D341Med (cell line): ENCODE measurements at places on chromosomes 13 and 19.

DNA sequence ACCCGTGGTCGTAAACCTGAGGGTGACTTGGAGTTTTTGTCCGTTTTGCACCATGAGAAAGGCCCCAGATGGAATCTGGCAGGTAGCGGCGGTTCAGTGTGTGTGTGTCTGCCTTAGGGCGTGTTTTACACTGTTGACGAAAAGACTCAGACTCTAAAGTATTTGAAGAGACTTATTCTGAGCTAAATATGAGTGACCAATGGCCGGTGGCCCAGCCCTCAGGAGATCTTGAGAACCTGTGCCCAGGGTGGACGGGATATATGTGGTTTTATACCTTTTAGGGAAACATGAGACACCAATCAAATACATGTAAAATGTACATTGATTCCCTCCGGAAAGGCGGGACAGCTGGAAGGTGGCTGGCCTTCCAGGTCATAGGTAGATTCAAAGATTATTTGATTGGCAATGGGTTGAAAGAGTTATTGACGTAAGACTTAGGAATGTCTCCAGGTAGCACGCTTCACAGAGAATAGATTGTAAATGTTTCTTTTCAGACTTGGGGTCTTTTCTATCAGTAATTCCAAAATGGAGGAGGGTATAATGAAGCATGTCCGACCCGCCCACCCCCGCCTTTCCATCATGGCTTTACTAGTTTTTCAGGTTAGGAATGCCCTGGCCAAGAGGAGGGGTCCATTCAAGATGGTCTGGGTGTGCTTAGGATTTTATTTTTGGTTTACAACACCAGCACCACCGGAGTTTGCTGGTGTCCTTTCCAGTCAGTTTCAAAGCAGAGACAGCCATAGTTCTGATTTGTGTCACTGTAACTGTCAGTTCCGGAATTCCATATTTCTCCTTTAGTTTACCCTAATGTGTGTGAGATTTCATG, 1.0 kb upstream of the ZNF529 start:
- DNase-seq: no peak

- DNase-seq: no peak
Measured at GRCh38 chr19:51258165-51259160, 7.6 kb downstream of the SIGLECL1 start.

DNA sequence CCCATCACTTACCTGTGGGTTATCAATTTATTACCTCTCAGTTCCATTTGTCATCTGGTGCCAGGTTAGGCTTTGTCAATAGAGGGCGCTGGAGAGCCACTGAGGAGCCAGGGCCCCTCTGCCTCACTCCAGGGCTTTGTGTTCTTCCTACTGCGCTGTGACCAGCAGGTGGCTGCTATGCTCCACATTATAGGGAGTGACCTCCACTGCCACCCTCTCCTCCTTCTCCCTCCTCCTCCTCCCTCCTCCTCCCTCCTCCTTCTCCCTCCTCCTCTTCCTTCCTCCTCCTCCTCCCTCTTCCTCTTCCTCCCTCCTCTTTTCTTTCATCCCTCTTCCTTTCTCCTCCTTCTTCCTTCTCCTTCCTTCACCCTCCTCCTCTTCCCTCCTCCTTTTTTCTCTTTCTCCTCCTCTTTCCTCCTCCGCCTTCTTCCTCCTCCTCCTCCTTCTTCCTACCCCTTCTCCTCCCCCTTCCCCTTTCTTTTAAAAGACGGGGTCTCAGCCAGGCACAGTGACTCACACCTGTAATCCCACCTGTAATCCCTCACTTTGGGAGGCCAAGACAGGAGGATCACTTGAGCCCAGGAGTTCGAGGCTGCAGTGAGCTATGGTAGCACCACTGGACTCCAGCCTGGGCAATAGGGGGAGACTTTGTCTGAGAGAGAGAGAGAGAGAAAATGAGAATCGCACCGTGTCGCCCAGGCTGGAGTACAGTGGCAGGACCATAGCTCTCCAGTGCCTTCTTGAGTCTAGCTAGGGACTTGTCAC, 10.3 kb upstream of the ZBTB32 start:
- peak; percentile 91 for DNase-seq

- DNase-seq: no peak
Measured at GRCh38 chr13:97567510-97568243, 133.7 kb downstream of the RAP2A start.

GRCh38 chr19:56712611-56713276, 41.2 kb upstream of the ZNF835 start:
- DNase-seq: no peak

DNA sequence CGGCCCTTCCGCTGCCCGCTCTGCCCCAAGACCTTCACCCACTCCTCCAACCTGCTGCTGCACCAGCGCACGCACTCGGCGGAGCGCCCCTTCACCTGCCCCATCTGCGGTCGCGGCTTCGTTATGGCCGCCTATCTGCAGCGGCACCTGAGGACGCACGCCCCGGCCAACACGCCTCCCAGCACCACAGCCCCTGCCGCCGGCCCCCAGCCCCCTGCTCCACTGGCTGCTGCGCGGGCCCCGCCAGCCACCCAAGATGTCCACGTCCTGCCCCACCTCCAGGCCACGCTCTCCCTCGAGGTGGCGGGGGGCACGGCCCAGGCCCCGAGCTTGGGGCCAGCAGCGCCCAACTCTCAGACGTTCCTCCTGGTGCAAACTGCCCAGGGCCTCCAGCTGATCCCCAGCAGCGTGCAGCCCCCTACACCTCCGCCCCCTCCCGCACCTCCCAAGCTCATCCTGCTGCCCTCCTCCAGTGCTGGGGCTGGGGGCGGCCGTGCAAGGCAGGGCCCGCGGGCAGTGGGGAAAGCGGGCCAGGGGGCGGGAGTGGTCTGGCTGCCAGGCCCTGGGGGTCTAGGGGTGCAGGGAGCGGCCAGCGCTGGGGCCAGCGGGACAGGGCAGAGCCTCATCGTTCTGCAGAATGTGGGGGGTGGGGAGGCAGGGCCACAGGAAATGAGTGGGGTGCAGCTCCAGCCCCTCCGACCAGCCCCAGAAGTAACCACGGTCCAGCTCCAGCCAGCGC, 1.9 kb upstream of the NAT14 start:
- DNase-seq: no peak

DNA sequence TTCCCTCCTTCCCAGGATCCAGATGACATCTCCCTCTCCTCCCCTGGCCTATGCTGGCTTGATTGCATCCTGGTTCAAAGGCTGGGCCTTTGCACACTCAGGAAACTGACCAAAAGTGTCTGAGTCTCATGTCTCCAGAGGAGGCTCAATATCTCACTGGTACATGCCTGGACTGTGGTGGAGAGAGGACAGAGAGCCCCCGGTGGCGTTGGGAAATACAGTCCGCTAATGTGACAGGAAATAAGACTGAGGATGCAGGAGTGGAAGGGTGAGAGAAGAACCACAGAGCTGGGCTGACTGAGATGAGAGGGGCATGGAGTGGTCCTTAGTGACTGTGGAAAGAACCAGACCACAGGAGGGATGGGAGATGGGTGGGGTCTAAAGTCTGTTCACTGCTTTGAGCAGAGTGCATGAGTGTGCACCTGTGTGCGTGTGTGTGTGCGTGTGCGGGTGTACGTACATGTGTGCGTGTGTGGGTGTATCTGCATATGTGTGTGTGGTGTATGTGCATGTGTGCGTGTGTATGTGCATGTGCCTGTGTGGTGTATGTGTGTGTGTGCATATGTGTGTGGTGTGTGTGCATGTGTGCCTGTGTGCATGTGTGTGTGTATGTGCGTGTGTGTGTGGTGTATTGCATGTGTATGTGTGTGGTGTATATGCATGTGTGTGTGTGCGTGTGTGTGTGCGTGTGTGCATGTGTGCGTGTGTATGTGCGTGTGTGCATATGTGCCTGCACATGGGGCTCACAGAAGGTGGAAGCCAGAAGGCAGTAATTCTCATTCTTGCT, 1.9 kb downstream of the SIGLEC5 start:
- no peak for DNase-seq

DNA sequence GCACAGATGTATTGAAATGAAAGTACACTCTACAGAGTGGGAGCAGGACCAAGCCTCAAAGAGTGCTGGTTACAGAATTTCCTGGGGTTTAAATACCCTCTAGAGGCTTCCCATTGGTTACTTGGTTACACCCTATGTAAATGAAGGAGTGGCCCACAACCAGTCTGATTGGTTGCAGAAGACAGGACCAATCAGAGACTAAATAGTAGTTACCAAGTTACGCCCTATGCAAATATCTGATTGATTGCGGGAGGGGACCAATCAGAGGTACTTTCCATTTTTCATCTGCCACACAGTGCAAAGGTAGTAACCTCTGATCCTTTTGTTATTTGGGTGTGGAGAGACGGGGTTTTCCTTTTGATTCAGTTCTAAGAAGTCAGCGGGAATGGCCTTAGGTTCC, 5.5 kb upstream of the ZFP82 start:
- no peak for DNase-seq

GRCh38 chr13:50626101-50626547, 217.4 kb downstream of the DLEU7 start:
- DNase-seq: no peak

GRCh38 chr19:16327911-16328823, 3.5 kb downstream of the KLF2 start:
- DNase-seq: no peak

DNA sequence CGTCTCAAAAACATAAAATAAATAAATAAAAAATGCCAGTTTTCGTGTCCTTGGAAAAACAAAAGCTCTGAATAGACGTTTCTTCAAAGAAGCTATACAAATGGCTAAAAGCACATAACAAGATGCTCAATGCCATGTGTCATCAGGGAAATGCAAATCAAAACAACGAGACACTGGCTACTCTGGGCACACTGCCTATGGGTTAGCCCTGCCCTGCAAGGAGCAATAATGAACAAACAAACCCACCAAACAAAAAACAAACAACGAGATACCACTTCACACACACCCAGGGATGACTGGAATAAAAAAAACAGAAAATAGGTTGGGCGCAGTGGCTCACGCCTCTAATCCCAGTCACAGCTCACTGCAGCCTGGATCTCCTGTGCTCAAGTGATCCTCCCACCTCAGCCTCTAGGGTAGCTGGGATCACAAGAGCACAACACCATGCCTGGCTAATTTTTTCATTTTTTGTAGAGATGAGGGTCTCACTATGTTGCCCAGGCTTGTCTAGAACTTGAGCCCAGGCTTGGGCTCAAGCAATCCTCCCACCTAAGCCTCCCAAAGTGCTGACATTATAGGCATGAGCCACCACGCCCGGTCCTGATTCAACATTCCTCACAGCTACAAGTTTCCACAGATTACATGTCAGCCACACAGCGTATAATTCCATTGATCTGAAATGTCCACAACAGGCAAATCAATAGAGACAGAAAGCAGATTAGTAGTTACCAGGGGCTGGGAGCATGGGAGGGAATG, 15.5 kb upstream of the ISYNA1 start:
- no peak for DNase-seq

- peak; percentile 55 for DNase-seq
Measured at GRCh38 chr13:71242201-71242600, 624.8 kb downstream of the DACH1 start.

DNA sequence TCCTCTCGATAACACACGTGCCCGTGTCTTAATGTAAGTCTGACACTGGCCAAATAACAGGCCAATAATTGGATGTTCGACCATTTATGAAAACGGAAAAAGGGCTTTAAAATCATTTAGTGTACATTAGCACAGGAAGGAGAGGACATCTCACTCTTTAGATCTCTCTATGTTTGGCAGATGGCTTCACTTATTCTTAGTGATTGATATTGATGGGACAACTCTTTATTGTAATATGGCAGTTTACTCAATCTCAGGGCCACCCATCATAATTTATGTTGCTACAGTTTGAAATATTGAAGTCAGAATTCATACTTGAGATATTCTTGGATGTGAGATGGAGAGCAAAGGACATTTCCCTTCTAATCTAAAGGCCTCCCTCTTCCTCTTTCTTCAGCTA, 430.7 kb upstream of the ARGLU1 start:
- DNase-seq: no peak
